GM12892 (cell line): ENCODE measurements at places on chromosomes 7 and 10.

DNA sequence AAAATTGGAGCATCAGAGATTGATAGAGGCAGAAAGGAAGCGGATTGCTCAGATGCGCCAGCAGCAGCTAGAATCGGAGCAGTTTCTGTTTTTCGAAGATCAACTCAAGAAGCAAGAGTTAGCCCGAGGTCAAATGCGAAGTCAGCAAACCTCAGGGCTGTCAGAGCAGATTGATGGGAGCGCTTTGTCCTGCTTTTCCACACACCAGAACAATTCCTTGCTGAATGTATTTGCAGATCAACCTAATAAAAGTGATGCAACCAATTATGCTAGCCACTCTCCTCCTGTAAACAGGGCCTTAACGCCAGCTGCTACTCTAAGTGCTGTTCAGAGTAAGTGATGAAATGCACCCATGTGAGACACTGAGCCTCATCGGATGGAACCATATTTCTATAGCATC, 33.1 kb downstream of the STAMBPL1 start:
- DNase-seq, result no peak

GRCh38 chr10:71835671-71836595, 15.1 kb downstream of the PSAP start:
- DNase-seq, result peak; percentile 86

DNA sequence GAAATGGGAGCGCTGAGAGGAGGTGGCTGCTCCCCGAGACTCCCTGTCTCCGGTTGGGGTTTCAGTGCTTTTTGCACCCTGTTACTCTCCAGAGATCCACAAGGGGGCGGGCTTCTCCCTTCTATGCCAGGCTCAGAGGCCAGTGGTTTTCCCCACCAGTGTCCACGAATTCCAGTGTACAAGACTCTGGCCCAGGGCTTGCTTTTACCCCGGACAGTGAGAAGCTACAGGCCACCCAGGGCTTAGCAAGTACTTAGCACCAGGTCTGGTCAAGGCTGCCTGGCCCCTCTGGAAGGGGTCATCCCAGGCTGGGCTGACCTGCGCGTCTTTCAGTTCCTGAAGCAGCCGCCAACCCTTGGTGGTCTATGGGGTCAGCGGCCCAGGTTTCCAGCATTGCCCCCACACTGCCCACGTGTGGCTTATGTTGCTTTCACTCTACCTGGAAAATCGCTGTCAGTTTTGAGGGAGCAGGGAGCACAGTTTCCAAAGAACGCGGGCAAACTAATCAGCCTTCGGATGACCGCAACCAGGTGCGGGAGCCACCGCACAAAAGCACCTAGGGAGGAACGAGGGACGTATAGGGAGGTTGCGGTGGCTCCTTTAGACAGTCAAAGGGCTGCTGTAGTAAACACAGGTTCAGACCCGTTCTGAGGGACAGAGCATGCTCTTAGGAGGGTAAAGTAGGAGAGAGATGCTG, 6.8 kb downstream of the CYP26A1 start:
- peak; percentile 70 for DNase-seq

DNA sequence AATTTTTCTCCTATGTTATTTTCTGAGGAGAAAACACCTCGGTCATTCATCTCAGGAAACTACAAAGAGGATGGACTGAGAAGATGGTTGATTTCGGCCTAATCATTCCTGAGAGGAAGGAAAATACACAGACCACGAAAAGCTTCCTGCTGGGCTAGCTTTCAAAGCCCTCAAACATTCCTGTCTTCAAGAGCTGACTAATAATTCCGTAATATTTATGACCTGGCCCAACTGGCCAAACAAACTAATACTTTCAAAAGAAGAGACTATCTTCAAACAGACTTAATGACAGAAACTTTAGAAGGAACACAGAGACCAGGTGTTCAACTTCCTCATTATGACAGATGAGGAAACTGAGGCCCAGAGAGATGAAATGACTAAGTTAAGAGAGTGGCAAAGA, 215.1 kb upstream of the FRMD4A start:
- DNase-seq, result no peak
